ENCODE measurements at places on chromosomes 7 and 10.

- DNase-seq, result no peak
These were observed 51.6 kb downstream of the HIBADH start for GRCh38 chr7:27611059-27611458.

- no peak for DNase-seq
These were observed 105.9 kb upstream of the ZNF716 start for GRCh38 chr7:57343901-57344622.

DNA sequence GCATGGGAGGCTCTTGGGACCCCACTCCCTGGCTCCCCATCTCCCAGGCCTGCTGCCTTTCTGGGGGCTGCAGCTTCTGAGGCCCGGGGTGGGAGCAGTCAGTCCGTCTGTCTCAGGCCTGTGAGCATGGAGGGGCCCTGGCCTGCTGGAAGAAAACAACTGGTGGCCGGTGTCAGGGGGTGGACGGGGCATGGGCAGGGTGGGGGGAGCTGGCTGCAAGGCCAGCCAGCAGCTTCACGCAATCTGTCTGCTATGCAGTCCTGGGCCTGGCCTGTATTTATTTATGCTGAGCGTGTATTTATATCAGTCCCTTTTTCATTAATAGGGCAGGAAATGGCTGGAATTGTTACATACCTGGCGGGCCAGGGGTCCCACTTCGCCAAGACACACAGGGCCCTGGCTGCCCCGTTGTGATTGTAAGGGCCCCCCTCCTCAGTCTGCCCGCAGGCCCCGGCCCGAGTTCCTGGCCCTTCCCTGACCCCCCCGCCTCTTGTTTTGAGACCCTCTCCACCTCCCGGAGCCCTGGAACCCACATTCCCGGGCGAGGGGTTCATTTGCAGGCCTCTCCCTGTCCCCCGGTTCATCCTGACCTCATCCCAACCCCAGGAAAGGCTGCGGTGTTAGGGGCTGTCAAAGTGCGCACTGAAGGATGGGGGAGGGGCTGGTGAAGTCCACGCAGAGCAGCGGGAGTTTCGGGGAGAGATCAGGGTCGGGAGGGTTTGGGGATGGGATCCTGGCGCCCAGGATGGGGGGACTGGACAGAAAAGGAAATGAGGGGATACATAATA lies 8.2 kb downstream of the TMEM270 start:
- no peak for DNase-seq

GRCh38 chr10:126580873-126581647 lies 89.4 kb downstream of the C10orf90 start:
- DNase-seq, result no peak

DNA sequence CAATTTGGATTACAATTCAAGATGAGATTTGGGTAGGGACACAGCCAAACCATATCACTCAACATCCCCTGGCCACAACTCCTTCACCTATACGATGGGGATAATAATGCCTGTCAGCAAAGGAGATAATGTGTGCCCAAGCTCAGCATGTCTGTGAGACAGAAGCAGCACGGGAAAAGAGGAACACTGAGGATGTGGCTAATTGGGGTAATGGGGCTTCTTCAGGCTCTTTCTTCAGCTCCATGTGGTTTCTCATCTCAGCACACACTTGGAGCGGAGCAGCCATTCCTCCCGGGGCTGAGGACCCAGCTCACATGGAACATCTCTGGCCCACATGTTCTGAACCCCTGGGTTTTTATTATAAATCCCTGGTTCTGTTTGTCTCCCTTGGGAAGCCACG lies 136.0 kb upstream of the NAMPT start:
- DNase-seq, result no peak
